ENCODE measurements at places on chromosomes 2 and 18. TPM values are rescaled to one million over a fixed set of nuclear protein-coding genes. Genes with fewer than 3 reads are reported as not detected.

DNA sequence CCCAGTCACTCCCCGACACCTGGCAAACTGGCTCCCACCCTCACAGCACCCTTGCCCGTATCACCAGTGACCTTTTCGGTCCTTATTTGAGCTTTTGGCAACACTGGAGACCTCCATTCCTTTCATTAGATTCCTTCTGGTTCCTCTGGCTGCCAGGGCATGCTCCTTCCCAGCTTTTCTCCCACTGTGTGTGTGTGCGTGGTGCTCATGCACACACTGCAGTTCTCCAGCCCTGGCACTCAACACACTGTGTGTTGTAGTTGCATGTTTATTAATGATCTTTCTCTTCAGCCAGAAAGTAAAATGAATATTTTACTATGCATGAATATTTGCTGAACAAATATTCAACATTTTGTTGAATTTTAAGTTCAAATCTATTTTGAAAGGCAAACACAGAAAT is 139.0 kb downstream of the ESCO1 start:
- H3K4me1 ChIP-seq = no peaks in the 10 kb centered on the region

- no peak overlapping the region for H3K4me3 ChIP-seq
- H3K27me3 ChIP-seq = no peaks in the 10 kb centered on the region
- H3K36me3 ChIP-seq = no peaks in the 10 kb centered on the region
- DNase-seq = no peak
Observed at GRCh38 chr2:75340560-75340959, 141.2 kb upstream of the TACR1 start.

CCBE1 gene
- 0.93 TPM for total RNA-seq

DNA sequence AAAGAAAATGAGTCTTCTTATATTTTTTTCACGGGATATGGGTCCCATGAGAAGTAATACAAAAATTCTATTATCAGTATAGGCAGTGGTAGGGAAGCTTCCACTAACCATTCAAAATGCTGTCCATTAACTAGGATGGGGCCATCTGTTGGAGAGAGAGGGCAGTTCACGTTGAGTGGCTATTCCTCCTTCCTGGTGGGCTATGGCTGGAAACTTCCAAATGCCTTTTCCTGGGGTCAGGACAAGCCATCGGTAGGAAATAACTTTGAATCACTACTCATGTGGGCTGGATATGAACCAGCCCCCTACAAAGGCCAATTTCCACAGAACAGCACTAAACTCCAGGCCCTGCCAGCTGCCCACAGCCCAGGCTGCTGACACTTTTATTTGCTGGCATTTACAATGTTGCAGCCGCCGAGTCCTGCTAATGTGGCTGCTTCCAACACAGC is 156.1 kb upstream of the HNRNPA3 start:
- no peaks in the 10 kb centered on the region for H3K4me1 ChIP-seq
- no peak for DNase-seq
- no peaks in the 10 kb centered on the region for H3K36me3 ChIP-seq
- no peaks in the 10 kb centered on the region for H3K27me3 ChIP-seq
- no peak overlapping the region for H3K4me3 ChIP-seq

INHA gene
- total RNA-seq = not detected

MTX2 gene
- total RNA-seq = 13.9 TPM
